A375 (cell line): ENCODE measurements at places on chromosomes 12 and 14. TPM values are rescaled to one million over a fixed set of nuclear protein-coding genes. Genes with fewer than 3 reads are reported as not detected.

Gene IAPP
- total RNA-seq: not detected in 2 replicates

Gene CMA1
- not detected in 2 replicates for total RNA-seq

Gene GYS2
- total RNA-seq: not detected in 2 replicates

Gene LGR5
- total RNA-seq: not detected in 2 replicates

Gene GARIN6
- not detected in 2 replicates for total RNA-seq

Gene ATF1
- 70.5 and 73.9 TPM in 2 replicates for total RNA-seq

Gene KLRC1
- not detected in 2 replicates for total RNA-seq

Gene RDH12
- total RNA-seq: not detected in 2 replicates

Gene ASCL1
- not detected in 2 replicates for total RNA-seq
